Activated naive CD8-positive, alpha-beta T cell treated with anti-CD3 and anti-CD28 coated beads, Interleukin-2, amount 10 ng/mL, durations not matched to agents 7 days and 5 days (primary cell): ENCODE measurements at places on chromosomes 3 and 15.
A peak's percentile ranks its signal among the peaks of the same experiment; 100 is the strongest.

- no peak overlapping the region for H3K4me3 ChIP-seq
- H3K27ac ChIP-seq: no peak overlapping the region
- H3K27me3 ChIP-seq: no peaks in the 10 kb centered on the region
- no peaks in the 10 kb centered on the region for H3K36me3 ChIP-seq
These were observed 37.0 kb downstream of the MCF2L2 start for GRCh38 chr3:183391460-183391859.

GRCh38 chr3:124883766-124884473, 3.2 kb downstream of the ITGB5 start:
- no peak overlapping the region for H3K27ac ChIP-seq
- no peak overlapping the region for H3K4me3 ChIP-seq
- no peaks in the 10 kb centered on the region for H3K36me3 ChIP-seq

GRCh38 chr3:153285194-153285641, 123.2 kb downstream of the RAP2B start:
- DNase-seq: no peak
- no peaks in the 10 kb centered on the region for H3K36me3 ChIP-seq
- no peak overlapping the region for H3K4me3 ChIP-seq
- H3K27me3 ChIP-seq: no peaks in the 10 kb centered on the region
- H3K27ac ChIP-seq: no peak overlapping the region
- peaks cover 24% of the 10 kb centered on the region for H3K4me1 ChIP-seq

DNA sequence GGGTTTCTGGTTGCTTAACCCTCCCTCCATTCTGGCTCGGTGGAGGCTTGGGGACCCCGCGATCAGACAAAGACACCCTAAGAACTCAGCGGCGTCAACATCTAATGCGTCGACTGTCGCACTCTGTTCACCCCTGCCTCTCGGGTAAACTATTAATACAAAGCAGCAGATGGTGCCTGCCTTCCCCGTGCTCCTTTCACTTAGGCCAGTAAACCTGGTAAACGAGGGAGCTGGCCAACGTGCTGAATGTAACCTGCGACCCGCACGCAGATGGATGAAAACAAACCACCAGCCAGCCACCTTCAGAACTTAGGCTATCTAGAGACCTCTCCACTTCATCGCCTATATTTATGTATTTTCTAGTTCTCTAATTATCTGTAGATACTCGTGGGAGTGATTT, 848 bp upstream of the CADPS start:
- no peaks in the 10 kb centered on the region for H3K36me3 ChIP-seq
- peak; percentile 29 for DNase-seq
- H3K27me3 ChIP-seq: peaks cover 38% of the 10 kb centered on the region

DNA sequence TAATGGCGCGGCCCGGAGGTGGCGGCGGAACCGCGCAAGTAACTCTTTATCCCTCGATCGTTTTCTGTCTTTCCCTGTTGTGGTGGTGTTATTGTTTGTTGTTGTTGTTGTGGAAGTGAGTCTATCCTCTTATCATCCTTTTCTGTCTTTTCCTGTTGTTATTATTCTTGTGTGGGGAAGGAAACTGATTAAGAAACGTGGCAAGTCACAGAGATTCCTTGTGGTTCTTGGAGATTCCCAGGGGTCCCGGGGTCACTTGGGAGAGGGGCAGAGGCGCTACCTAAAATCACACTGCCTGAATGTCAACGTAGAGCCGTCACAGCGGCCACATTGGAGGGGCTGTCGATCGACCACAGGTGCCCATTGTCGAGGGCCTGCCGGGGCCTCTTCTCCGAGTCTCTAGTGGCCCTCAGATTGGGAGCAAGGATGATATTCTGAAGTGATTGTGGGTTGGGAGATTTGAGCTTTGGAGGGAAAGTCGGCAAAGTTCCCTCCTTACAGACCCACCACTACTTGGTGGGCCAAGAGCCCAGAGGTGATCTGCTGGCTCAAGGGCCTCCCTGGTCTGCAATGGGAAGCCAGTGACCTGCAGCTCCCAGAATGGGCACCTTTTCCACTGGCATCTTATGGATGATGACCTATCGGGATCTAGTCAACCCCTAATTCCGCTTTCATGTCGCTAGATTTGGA, 790 bp downstream of the PARP14 start:
- DNase-seq: no peak
- peak overlapping the region; percentile 96 for H3K27ac ChIP-seq
- H3K36me3 ChIP-seq: peaks cover 30% of the 10 kb centered on the region
- no peaks in the 10 kb centered on the region for H3K27me3 ChIP-seq
